Stomach (tissue), 19 donors: ENCODE measurements at places on chromosomes 2 and 18. TPM values are rescaled to one million over a fixed set of nuclear protein-coding genes. Genes with fewer than 3 reads are reported as not detected.

Gene MARCHF7
- 150 TPM for total RNA-seq

Gene HRH4
- not detected for total RNA-seq

Gene HS6ST1
- 20.7 TPM for total RNA-seq

Gene CDK15
- total RNA-seq = 24.1 TPM

Gene ALPP
- not detected for total RNA-seq

Gene CFAP65
- total RNA-seq = not detected

Gene REG3G
- total RNA-seq = not detected

Gene TCF23
- total RNA-seq = not detected

Gene COL3A1
- 1,174 TPM for total RNA-seq

Gene OSBPL1A
- 104 TPM for total RNA-seq

Gene FAM161A
- 1.7 TPM for total RNA-seq

Gene WDR75
- total RNA-seq = 84.1 TPM

Gene EML6
- total RNA-seq = 2.2 TPM

Gene SAG
- total RNA-seq = not detected

DNA sequence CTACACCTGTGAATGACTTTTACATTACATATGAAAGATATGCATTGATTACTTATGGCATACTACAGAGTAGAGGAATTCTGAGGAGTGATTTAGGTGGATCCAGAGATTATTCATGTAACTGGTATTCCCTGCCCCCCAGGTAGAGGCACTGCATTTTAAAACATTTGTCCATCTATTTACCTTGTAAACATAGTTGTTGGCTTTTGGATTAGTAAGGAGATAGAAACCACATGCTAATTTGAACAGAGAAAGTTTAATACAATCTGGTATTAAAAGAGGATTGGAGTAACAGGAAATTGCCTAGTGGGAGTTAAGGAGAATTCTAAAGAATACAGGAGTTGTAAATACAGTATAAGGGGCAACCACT is 15.9 kb downstream of the GALNT3 start:
- no peak for DNase-seq

- no peak for DNase-seq
These were observed 202.9 kb upstream of the TPO start for GRCh38 chr2:1210352-1210751.

DNA sequence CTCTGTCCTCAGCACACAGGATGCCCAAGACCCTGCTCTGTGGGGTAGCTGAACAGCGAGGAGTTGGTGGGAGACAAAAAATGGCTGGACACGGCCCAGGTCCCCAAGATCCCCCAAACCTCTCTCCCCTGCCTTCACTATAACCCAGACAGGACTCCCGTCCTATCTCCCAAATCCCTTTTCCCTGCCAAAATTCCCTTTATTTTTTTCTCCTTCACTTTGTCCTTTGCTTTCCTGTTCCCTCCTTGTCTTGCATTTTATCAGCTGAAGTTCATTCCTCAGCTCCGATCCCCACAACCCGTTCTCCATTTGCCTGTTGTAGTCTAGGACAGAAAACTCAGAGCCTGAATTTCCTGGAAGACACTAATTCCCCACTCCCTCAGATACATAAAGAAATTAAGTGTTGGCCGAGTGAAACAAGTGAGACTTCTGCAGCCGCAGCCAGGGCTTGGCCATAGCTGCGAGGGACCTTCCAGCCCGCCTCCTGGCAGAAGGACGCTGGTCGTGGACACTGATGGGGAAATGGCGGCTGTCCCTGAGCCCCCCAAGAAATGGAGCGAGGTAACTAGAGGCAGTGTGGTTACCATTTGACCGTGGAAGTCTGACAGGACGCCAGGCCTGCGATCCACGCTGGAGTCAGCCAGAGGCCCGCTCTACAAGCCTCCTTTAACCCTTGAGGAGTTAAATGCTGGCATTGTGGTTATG is 173.6 kb downstream of the BCL2 start:
- no peak for DNase-seq

GRCh38 chr18:69890558-69890957 is 57.1 kb downstream of the CD226 start:
- DNase-seq = no peak

- no peak for DNase-seq
These were observed 33.8 kb downstream of the TRIP12 start for GRCh38 chr2:229888031-229888430.

GRCh38 chr18:59923539-59924196 is 23.9 kb downstream of the PMAIP1 start:
- DNase-seq = no peak

- no peak for DNase-seq
These were observed 292.2 kb downstream of the NYAP2 start for GRCh38 chr2:225691711-225692110.

DNA sequence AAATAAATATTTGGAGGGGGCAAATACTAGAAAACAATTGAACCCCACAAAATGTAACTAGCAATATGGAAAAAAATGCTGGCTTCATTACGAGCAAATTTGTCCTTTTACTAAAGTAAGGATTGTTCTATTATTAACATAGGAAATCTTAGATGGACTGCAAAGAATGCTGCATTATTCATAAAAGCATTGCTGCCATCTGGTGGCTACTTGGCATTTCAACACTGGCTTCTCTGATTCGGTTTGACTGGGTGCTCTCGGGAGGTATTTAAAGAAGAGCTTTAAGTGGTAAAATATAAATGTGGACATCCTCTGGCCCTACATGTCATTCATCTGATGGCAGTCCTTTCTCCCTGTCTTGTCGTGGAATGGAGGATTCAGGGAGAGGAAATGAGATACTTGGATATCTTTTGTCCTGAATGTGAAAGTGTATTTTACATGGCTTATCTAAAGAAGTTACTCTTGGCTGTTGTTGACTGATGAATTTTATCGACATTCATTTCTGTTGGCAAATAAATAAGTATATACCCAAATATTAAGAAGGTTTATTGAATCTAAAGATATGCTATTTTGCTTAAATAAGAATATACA is 130.2 kb downstream of the ARHGAP15 start:
- peak; percentile 88 for DNase-seq

DNA sequence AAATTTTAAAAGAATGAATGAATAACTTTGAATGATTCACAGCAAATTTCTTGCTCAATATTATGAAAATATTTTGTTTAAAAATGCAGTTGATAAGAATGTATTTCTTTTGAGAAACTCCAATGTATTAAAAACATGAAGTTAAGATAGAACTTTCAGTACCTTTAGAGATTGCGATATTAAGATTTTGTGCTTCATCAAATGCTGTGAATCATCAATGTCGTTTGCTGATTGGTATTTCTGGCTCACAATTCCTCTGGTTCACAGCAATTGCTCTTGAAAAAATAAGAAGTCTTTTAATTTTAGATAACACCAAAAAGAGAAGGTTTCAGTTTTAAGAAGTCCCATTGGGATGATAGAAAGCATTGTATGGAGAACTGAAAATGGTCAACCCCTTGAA is 228.7 kb downstream of the IKZF2 start:
- DNase-seq = no peak

DNA sequence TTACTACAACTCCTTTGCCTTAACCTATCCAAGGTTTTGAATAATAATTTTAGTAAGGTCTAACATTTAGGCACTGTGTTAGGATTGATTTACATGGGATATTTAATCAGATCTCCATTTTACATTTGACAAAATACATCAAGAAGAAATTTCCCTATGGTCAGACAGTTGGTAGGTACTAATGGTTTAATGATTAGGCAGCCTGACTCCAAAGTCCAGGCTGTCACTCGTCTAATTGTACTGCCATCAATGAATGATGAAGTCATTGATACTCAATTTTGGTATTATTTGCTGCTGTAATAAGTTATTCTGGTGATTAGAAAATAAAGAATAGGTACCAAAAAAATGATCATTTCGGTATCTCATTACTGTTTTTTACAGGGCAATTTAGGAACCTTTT is 14.1 kb downstream of the BBS5 start:
- DNase-seq = no peak

DNA sequence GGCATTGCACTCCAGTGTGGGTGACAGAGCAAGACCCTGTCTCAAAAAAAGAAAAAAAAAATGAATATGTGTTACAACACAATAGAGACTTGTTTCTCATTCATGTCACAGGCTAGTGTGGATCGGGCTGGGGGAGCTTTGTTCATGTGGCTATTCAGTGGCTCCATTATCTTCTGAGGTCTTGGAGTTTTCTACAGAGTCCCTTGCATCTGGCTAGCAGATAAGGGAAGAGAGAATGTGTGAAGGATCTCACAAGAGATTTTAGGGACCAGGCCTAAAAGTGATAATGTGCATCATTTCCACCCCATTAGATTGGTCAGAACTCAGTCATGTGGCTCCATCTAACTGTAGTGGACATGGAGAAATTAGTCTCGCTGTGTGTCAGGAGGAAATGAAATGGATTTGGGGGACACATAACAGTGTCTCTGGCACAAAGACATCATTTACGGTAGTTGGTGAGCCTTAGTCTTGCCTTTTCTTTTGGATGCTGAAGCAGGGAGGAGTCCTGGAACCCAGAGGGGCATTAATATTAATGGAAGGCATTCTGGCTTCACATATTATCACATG is 32.4 kb upstream of the CASP10 start:
- no peak for DNase-seq

DNA sequence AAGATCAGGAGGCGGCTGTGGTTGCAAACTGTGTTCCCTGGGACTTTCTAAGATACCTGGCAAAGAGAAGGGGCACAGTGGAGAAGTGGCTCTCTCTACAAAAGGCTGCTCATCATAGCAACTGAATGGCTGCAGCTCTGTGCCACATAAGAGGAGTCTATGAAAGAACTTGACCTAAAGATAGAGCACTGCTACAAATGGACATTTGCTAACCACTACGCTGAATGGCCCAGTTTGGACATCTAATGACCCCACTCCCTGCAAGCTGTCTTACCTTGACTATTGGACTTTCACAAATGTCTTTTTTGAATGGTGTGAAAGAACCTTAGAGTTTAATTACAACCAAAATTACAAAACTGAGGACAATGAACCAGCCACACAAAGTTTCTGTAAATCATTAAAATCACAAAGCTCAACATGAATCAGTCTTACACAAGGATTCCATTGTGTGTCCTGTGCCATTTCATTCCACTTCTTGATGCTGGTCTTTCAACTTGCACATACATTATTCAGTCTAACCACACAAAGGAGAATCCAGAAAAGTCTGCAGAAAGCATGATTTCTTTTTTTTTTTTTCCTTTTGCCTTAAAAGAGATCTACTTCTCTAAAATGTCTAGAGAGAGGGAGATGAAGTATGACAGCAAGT is 154.0 kb downstream of the LAMA1 start:
- no peak for DNase-seq

GRCh38 chr2:54310961-54311360 is 54.9 kb upstream of the TSPYL6 start:
- no peak for DNase-seq

- DNase-seq = no peak
These were observed 133.9 kb downstream of the CYP26B1 start for GRCh38 chr2:72013726-72014125.
